ENCODE measurements at places on chromosomes 11 and 22. TPM values are rescaled to one million over a fixed set of nuclear protein-coding genes. Genes with fewer than 3 reads are reported as not detected.
A peak's percentile ranks its signal among the peaks of the same experiment; 100 is the strongest.

GRCh38 chr11:93329936-93330445 is 551 bp upstream of the DEUP1 start:
- DNase-seq, result peak; percentile 10

DNA sequence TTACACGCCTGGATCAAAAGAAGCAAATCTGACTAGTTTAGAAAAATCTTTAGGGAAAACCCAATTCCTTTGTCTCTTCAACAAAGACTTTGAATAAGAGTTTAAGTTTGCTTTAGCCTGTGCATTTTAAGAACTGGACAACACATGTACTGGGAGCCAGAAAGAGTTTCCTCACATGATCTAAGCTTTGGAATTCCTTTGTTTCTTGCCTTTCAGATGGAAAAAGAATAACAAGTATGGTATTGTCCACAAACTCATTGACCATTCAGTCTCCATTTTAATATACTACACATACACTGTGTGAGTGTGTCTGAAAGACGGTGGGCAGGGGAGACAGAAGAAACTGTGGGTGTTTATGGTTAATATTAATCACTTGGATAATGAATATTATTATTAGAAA is 205.6 kb downstream of the MAML2 start:
- no peak for DNase-seq

GRCh38 chr11:2138068-2138430 is 1.1 kb downstream of the IGF2 start:
- no peak for DNase-seq

DNA sequence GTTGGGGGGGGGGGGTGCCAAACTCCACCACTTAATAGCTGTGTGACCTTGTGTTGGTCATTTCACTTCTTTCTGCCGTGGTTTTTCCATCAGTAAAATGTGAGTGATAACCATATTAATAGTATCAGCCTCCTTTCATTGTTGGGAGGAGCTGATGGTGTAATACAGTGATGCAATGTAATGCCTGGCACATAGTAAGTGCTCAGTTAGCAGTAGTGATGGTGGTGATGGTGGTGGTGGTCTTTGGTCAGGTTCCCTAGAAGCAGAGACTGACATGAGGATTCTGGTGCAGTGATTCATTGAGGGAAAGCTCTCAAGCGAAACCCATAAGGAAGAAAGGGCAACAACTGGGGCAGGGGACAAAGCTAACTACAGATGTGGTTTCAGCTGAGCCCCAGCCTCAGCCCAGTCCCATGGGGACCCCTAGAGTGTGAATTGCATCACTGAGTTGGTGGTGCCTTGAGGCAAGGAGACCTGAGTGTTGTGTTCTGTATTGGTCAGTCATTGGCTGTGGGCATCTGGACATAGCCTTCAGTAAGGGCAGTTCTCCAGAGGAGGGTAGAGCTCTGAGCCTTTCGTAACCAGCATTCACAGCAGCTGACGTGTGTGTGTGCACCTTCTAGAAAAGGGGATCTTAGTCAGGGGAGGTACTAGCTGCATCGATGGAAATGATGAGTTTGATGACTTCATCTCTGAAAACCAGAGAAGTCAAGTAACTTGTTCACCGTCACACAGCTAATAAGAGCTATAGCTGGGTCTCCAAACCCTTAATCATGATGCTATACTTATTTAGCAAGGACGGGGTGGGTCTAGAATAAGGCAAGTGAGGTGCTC is 93.6 kb upstream of the CRYBB3 start:
- DNase-seq, result no peak

- DNase-seq, result no peak
Measured at GRCh38 chr22:47328550-47329243, 566.2 kb downstream of the TBC1D22A start.

DNA sequence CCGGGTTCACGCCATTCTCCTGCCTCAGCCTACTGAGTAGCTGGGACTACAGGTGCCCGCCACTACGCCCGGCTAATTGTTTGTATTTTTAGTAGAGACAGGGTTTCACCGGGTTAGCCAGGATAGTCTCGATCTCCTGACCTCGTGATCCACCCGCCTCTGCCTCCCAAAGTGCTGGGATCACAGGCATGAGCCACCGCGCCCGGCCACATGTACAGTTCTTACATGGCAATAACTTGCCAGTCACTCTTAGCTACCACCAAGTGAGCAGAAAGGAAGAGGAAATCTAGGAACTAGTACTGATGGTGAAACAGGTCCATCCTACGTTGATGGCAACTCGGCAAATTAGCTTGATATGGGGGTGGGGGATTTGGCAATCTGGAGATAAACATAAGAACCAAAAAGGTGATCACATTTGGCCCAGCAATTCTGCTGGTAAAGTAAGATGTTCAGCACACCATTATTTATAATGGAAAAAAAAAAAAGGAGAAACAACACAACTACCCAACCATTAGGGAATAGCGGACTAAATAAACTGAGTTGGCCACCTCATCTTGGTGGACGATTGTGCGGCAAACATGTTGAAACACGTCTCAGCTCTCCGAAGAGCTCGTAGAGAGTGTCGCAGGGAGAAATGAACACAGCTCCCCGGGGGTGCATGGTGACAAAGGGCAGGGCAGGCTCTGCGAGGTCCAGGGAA is 5.3 kb downstream of the NLRP6 start:
- no peak for DNase-seq

GRCh38 chr11:66924272-66924671 is 33.9 kb downstream of the PC start:
- DNase-seq, result no peak

- DNase-seq, result peak; percentile 66
Measured at GRCh38 chr11:126391970-126392632, 36.6 kb downstream of the ST3GAL4 start.

GRCh38 chr11:76838678-76839068 is 22.0 kb upstream of the ACER3 start:
- DNase-seq, result peak; percentile 51

DNA sequence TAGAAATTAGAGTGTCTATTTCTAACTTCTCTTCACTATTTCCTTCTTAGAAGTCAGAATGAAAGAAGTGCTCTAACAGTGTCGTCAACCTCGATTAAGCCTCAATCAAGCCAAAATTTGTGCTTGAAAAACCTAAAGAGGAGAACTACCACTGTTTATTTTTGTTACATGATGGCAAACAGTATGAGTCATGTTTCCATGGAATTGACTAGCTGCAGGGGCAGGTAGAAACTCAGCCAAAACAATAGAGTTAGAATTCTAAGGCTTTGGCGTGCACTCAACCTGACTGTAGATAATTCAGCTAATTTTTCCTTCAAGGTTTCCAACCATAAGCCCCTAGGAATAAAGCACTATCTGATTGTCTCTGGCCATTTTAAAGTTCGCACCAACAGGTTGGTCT is 415.9 kb downstream of the ETS1 start:
- DNase-seq, result peak; percentile 55

- no peak for DNase-seq
Measured at GRCh38 chr11:61585115-61585514, 4.2 kb upstream of the SYT7 start.

- DNase-seq, result no peak
Measured at GRCh38 chr11:122343210-122343609, 227.2 kb upstream of the BLID start.

- DNase-seq, result no peak
Measured at GRCh38 chr11:128490092-128490491, 97.3 kb downstream of the ETS1 start.

DNA sequence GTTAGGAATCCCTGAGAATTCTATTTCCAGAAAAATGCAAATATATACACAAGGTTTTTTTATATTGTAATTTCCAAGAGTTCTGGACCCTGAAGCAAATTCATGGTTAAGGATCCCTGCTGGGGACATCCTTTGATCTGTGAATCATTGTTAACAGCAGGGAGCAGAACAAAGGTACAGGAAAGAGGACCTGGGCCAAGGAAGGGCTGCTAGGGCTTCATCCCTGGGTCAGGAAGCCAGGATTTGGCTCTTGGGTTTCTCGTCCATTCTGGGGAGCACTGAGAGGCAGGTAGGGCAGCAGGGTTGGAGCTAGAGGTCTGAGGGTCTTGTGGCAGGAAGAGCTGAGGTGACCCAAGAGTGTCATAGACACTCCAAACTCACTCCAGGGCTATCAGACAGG is 10.2 kb upstream of the OAF start:
- DNase-seq, result no peak

- DNase-seq, result no peak
Measured at GRCh38 chr11:95378111-95378510, 147.1 kb upstream of the SESN3 start.

- DNase-seq, result no peak
Measured at GRCh38 chr11:17611049-17611448, 64.0 kb downstream of the OTOG start.

GRCh38 chr11:85171648-85172257 is 455.4 kb downstream of the DLG2 start:
- no peak for DNase-seq

DNA sequence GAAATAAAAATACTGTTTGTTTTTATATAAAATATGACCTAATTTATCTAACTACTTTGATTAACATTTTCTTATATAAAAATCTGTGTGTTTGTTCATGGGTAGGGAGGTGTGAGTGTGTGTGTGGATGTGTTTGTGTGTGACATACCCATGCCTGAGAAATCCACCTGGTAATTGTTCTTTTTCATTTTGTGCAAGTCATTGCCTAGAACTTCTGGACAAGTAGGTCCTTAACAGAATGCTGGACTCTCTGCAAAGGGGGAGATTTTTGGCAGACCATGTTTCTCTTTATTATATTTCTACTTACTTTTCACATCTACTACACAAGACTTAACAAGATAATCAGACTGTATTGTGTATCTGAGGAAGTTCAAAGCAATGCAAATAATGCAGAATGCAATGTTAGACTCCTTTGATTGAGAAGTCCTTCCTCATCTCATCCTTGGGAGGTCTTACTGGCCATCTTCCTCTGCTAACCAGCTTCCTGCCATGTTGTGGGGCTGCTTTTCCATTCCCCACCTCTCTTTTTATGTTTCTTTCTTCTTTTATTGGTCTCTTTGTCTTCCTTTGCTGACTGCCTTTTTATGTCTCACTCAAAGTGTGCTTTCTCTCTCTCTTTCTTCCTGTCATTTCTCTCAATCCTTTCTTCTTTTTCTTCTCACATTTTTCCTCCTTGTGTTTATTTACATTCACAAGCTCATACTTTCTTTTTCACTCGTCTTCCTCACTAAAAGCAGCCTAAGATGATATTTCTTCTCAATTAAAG is 1017.0 kb upstream of the CNTN5 start:
- no peak for DNase-seq

GRCh38 chr11:776561-777287 is 563 bp downstream of the GATD1 start:
- no peak for DNase-seq

GRCh38 chr22:37990301-37990700 is 5.9 kb upstream of the SOX10 start:
- peak; percentile 93 for DNase-seq

DNA sequence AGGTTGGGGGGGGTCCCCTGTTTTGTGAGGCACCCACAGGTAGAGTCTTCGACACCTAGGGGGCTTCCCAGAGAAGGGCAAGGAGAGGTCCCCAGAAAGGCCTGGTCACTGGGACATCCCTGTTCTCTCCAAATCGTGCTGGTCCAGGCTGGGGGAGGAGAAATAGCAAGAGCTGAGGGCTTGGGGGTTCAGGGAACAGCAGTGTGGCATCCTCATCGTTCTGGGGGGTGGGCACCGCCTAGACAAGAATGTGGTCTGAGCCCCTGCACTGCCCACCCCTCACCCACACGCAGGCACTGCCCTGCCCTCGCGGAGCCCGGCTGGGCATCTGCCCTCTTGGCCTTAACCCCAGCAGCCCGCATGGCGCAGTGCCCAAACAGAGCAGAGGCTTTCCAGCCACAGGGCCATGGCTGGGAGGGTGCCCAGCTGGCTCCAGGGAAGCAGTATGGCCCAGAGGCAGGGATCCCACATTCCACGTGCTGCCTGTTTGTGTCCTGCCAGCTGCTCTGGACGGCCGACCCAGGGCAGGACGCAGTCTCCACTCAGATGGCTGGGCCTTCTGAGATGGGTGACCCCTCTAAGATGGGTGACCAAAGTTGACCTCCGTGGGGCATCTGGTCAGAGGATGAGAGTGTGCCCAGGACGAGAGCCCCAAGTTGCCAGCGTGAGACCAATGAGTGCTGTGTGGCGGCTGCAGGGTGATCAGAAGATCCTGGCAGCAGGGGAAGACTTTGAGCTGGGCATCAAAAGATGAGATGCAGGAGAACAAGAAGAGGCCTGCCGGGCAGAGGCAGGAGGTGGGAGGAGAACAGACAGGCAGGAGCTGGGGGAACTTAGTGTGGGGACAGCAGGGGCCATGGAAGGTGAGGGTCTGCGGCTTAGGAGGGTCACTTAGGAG is 14.4 kb downstream of the SCARF2 start:
- peak; percentile 56 for DNase-seq

- DNase-seq, result peak; percentile 62
Measured at GRCh38 chr11:20162824-20163782, 2.8 kb upstream of the DBX1 start.

DNA sequence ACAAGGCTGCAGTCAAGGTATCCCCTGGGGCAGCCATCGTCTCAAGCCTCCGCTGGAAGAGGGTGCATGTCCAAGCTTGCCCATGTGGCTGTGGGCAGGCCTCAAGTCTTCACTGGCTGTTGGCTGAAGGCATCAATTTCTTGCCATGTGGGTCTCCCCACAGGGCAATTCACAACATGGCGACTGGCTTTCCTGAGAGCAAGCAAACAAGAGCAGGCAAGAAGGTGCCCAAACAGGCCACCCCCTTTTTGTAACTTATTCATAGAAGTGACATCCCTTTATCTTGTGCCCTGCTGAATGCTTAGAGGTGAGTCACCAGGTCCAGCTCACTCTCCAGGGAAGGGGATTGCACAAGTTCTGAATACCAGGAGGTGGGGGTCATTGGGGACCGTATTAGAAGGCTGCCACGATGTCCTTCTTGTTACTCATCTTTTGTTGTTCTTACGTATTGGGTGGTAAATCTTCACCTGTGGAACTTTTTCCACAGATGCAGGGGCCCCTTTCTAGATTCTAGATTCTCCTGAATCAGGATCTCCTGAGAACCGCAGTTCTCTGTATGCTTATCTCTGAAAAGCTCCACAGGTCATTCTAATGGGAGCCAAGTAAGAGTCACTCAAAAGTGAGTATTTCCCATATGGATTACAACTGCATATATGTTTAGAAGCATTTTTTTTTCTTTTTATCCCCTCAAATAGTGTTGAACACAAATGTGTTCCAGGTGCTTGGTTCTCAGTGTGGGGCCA is 44.2 kb upstream of the MICAL2 start:
- no peak for DNase-seq

DDIAS gene
- total RNA-seq, result 3.7 TPM

CENATAC gene
- total RNA-seq, result 31.6 TPM

YPEL1 gene
- 9.1 TPM for total RNA-seq

LRRN4CL gene
- 33.8 TPM for total RNA-seq

LINC01488 gene
- not detected for total RNA-seq

POU2AF1 gene
- 0.72 TPM for total RNA-seq

HPS5 gene
- total RNA-seq, result 24.3 TPM

MISFA gene
- not detected for total RNA-seq

SMCO4 gene
- 19.6 TPM for total RNA-seq

All from tongue (tissue), 3 donors.